Effector memory CD4-positive, alpha-beta T cell (primary cell): ENCODE measurements at places on chromosomes 12 and 14.

GRCh38 chr12:9755567-9755966 is 5.1 kb downstream of the CD69 start:
- no peak for DNase-seq

DNA sequence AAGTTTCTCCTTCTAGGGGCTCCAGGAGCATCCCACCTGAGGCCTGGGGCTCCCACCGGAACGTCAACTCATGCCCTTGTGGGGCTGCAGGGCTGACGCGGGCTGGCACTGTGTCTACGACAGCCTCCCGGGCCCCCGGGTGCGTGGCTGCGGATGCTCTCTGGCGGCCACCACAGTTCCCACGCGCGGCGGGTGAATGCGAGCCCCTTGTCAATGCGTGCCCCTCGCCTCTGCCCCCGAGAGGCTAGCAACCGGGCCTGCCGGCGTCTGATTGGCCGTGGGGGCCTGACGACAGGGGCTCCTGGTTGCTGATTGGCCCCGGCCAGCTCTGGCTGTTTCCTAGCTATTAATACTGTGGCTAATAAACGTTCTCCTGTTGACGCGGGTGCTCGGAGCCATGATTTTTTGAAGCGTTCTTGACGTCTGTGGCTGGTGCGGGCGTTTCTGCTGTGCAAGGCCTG is 1.8 kb upstream of the MEG3 start:
- DNase-seq = no peak

GRCh38 chr14:72961579-72962335 is 35.5 kb downstream of the DCAF4 start:
- DNase-seq = no peak

GRCh38 chr14:34993426-34993825 is 10.6 kb downstream of the SRP54 start:
- no peak for DNase-seq

DNA sequence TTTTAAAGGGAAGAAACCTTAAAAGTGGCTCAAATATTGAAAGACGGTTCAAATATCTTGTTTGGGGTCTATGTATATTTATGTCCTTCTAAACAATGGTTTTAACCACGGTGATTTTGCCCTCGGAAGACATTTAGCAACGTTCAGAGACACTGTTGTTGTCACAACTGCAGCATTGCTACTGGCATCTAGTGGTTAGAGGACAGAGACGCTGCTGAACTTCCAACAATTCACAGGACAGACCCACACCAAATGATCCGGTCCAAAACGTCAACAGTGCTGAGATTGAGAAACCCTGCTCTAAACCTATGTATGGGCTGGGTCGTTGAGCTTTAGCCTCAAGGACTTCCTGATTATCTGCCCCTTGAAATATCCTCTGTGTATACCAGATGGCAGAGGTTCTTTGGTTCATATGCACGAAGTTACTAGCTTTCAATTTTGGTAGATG is 1.7 kb downstream of the ANGEL1 start:
- DNase-seq = no peak

GRCh38 chr14:90785471-90785870 is 30.8 kb downstream of the TTC7B start:
- no peak for DNase-seq
